ENCODE measurements at places on chromosomes 12 and 14. TPM values are rescaled to one million over a fixed set of nuclear protein-coding genes. Genes with fewer than 3 reads are reported as not detected.

GRCh38 chr12:108704527-108704926 is 26.8 kb downstream of the CORO1C start:
- DNase-seq = no peak

DNA sequence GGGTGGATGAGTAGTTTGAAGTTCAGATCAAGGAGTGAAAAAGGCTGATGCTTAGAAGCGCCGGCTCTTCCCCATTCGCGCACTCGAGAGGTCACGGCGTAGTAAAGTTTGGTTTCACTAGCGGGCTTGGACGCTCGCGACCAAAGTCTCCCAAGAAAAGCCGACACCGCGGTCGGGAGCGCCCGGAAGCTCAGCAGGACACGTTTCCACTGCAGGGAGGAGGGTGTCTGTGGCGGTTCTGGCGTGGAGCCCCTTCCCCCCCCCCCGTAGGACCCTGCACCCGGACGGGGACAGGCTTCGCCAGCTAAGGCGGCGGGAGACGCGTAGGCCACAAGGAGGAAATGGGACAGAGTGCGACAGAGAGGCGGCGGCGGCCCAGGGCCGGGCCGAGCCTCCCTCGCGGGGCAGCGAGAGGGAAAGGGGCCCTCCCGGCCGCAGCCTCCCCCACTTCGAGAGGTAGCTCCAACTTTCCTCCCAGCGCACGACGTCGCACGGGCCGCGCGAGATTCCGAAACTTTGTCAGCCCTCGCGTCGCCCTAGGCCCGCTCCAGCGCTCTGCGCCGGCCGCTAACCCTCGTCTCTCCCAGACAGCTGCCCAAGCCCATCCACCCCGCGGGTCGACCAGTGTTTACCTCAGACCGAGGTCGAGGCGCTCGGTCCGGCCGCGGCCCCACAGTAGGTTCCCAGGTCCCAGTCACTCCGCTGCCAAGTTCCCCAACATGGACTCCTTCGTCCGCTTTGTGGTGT is 480 bp downstream of the SCAF11 start:
- no peak for DNase-seq

DNA sequence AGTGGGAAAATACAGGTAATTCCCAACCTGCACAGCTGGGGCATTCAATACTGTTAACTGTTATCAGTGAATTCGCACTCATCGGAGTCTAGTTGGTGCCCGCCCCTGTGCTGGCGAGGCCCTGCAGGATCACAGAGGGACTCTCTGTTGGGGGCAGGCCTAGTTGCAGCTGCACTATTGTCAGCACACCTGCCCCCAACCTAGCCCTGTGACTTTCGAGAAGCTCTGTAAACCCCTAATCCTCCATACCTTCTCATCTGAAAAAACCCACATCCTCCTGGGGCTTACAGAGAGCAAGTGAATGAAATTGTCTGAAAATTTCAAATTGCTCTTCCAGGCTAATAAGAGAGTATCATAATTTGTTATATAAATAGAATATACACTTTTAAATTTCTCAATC is 132.2 kb upstream of the NUDT4 start:
- DNase-seq = no peak

DNA sequence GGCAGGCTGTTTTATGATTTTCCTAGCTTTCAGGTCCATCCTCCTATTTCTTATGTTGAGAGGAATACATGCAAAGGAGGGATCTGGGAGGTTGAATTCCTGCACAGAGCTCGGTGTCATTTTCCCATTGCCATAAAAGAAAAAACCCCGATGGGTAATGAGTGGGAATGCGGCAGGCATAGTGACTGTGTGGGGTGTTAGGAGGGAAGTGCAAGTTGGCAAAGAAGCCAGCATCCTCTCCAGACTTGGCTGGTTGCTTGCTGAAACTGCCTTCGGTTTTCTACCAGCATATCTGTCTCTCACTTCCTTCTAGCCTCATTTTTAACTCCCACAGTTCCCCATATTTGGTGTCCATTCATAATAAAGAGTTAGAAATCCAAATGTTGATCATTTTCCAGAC is 1046.1 kb downstream of the SLC6A15 start:
- DNase-seq = no peak

- DNase-seq = no peak
These were observed 8.8 kb upstream of the EVL start for GRCh38 chr14:100056431-100056830.

GRCh38 chr14:71348394-71348793 is 441.1 kb downstream of the PCNX1 start:
- no peak for DNase-seq

GRCh38 chr12:101581190-101581589 is 13.6 kb upstream of the MYBPC1 start:
- no peak for DNase-seq

DNA sequence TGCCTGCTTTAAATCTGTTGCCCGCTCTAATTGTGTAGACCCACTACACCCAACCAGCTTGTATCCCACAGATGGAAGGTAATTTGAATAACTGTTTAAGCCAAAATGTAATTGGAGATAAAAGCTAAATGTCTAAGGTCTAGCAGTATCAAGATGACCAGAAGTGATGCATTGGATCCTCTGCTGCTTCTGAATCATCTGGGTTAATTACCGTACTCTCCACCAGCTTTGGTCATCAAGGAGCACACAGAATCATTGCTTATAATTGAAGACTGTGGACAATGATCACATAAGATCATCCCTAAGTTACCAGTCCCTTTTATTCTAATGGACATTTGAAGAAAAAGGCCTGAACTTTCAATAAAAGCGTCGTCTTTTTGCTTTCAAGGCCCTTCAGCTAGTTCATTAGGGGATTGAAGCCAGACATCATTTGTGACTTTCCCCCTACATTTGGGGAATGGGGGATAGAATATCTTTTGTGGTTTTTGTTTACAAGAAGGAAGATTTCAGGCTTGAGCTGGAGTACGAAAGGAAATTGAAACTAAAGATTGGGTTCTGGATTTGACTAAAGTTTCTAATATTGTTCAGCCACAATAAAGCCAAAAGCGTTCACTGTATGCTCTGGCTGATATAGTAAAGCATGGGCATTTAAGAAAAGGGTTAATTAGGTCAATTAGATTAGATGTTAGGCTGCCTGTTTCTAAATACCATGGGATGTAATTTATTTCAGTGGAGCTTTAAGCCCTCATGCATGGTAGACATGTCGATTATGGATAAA is 123.2 kb downstream of the CHST11 start:
- no peak for DNase-seq

DNA sequence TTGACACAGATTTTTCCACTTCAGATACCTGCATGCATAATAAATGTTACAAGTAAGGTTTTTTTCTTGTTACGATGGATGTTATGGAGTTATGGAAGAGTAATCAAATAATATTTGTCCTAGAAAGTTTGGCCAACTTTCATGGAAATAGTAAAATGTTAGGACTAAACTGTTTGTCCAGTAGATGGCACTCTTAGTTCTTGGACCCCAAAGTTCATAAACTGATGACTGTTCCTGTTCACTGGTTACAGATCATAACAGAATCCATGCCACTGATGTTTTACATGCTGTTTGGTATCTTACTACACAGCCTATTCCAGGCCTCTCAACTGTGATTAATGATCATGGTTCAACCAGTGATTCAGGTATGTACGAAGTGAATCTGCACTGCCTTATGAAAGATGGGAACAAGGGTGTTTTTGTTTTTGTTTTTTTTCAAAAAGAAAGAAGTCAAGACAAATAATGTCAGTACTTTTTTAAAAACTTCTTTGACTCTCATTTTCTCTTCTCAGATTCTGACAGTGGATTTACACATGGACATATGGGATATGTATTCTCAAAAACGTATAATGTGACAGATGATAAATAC is 48.8 kb upstream of the SLCO1C1 start:
- no peak for DNase-seq

DNA sequence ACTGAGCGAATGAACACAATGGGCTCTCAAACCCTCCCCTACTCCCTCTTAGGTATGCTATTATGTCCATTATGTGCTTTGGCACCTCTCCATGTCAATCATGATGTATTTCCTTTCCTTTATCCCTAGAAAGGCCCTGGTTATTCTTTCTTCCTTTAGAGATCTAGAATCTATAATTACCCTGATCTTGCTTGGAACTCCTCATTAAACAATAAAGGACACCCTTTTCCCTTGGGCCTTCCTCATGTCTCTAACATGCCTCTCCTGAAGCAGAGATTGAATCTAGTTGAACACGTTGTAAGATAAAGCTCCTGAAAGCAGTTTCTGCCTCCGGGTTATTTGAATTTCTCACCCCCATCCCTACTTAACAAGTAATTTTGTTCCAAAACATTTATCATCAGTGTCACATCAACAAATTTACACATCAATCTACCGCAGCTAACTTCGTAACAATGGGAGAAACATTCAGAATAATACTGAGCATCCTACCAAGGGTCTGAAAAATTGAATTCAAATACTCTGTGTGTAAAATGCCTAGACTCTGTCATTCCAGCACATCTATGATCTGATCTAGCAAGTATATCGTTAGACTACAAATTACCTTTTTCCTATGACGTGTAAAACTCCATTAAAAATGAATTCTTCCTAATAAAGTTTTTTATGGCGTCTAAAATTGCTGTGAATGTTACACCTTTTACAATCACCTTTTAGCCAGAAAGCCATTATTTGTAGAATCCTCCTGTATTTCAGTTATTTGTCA is 5.4 kb downstream of the USP44 start:
- no peak for DNase-seq

- DNase-seq = no peak
These were observed 314.2 kb upstream of the PRICKLE1 start for GRCh38 chr12:42903736-42904135.

DNA sequence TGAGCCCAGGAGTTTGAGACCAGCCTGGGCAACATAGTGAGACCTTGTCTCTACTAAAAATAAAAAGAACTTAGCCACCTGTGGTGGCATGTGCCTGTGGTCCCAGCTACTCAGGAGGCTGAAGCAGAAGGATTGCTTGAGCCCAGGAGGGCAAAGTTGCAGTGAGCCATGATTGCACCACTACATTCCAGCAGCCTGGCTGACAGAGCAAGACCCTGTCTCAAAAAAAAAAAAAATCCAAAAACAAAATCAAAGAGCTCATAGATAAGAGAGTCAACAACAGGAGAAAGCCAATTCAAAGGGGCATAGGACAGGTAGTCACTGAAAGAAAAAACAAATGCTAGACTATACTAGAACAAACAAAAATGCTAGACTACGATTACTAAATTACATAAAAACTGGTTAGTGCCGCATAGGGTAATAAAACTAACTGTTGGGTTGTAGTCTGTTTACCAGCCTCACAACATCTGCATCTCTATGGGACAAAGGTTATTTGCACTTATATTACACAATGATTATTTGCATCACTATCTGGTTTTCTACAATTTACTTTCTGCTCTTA is 16.6 kb upstream of the EEA1 start:
- DNase-seq = no peak

DNA sequence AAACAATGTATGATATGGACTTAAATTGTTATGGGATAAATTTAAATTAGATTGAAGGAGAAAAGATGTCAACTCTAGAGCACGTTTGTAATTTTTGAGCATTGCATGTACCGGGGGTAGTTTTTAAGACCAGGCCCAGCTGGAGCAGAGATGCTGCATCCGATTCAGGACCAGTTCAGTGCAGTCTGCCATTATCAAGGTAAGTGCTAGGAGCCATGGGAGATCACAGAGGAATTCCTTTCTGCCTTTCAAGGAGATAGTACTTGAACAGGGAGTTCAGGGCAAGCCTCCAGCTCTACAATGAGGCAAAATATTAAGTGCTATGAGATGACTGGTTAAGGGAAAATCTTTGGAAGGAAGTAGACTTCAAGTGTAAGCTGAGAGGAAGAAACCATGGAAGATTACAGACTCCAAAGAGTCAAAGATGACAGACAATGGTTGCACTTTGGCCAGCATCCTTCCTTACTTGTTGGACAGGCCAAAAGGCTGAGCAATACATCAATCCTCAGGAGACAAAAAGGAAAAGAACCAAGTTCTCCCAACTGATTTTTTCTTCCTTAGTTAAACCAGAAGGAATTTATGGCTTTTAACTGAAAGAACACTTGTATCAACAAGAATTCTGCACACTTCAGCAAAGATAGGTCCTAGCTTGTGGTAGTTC is 113.2 kb upstream of the HIF1A start:
- DNase-seq = no peak

DNA sequence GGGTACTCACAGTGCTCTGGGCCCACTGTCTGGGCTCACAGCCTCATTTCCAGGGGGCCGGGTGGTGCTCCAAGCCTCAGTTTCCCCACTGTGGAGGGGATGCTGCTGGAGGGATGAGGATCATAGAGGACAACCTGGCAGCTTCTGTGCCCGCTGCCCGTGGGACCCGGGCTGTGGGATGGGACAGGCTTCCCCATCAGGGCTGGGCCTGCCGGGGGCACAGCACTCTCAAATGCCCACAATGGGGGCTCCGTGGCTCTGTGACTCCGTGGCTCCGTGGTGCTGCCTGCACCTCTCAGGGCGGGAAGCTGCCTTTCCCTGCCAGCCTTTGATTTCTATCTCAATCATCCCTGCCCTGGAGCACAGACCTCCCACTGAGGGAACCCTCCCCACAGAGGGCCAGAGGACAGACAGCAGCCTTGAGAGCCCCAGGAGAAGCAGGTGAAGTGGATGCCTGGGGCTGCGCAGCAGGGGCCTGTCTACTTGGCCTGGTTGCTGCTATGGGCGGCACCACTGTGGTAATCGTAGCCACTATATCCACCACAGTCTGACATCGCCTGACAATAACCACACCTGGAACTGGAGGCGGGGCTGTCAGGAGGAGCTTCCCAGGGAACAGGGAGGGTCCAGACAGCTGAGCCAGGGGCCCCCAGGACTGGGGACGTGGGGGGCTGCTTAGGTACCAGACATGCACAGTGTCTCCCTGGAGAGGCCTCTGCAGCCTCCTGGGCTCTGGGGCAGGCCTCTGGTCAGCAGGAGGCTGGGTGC is 375.9 kb downstream of the TMEM121 start:
- DNase-seq = no peak

GRCh38 chr12:68406134-68406576 is 74.0 kb upstream of the MDM1 start:
- peak; percentile 65 for DNase-seq

DNA sequence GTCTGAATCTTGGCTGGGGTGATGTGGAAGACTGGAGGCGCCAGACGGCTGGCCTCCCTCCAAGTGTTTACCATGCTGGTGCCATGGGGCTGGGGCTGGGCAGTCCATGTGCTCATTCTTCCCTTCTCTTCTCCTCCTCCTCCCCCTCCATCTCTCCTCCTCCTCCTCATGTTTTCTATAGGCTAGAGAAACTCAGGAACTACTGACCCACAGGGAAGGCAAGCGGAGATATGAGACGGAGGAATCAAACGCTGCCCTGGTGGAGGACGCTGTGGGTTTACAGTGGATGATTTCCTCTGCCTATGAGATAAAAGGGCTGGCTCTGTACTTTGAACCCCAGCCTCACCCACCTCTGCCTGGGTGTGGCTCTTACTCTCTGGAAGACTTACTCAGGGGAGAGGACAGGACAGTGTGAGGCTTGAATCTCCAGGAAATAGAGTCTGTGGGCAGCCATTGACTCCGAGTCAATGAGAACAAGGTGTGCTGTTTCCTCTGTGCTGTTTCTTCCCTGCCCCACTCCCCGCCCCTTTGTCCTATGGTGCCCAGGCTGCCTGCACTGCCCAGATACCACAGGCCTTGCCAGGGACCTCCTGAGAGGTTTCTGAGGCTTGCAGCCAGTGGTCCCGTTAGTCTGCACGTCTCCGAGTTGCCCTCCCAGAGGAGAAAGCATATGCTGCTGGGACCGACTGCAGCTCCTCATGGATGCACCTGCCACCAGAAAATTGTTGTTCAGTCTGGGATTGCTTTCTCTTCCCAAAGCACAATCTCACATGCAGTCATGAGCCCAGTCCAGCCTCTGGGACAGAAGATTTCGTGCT is 132.6 kb upstream of the ARHGAP5 start:
- DNase-seq = no peak

TAS2R46 gene
- not detected for polyA plus RNA-seq

INHBC gene
- not detected for polyA plus RNA-seq

CISTR gene
- not detected for polyA plus RNA-seq

VPS29 gene
- polyA plus RNA-seq = 135 TPM

ACOT6 gene
- not detected for polyA plus RNA-seq

PLEKHG7 gene
- 0.05 TPM for polyA plus RNA-seq

OVCH1 gene
- polyA plus RNA-seq = 0.22 TPM
